ENCODE measurements at places on chromosomes 1 and 21.

DNA sequence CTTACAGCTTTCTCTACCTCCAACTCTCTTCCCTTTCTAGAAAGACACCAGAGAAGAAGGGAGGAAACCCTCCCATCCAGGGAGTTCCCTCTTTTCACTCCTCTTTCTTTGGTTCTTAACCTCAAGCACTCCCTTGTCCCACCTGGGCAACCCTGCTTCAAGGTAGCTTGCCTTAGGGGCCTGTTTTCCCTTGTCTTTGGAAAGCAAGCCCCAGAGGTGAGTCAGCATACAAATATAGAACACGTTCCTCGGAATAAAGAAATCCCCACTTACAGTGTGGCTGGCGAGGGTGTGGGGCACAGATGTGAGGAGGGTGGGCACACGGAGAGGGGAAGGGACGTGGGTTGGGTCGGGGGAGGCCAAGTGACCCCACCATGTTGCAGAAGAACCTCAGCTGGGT lies 26.1 kb upstream of the KCNE2 start:
- DNase-seq, result no peak

DNA sequence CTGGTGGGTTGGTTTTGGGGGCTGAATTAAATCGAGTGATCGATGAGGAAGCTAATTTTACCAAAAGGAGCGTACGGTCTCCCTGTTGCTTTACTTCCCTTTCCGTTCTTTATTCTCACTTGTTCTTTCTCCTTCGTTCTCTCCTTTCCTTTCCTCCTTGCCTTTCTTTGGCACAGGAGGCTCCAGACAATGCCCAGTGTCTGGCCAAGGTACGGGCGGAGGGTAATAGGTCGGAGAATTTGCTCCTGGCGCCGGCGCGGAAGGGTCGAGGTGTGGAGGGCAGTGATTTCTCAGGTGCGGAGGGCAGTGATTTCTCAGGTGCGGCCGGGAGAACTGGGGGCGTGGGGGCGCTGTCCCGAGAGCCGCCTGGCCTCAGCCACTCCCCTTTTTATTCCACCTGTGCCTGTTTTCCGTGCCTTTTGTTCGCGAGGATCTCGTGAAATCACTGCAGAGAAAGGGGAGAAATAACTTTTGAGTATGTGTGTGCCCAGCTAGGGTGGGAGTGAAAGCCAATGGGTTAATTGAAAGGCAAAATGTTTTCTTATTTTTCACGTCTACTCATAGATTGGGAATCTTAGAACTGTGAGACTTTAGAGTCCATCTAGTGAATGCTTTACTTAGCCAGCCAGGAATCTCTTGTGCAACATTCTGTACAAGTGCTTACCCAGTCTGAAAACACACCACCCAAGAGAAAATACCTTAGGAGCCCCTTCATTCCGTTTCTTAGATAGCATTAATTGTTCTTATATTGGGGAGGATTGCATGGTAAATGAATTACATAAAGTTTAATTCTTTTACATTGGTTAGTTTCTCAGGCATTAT lies 1.3 kb downstream of the FNBP1L start:
- peak; percentile 22 for DNase-seq

GRCh38 chr1:29144178-29144577 lies 20.5 kb upstream of the TMEM200B start:
- no peak for DNase-seq

DNA sequence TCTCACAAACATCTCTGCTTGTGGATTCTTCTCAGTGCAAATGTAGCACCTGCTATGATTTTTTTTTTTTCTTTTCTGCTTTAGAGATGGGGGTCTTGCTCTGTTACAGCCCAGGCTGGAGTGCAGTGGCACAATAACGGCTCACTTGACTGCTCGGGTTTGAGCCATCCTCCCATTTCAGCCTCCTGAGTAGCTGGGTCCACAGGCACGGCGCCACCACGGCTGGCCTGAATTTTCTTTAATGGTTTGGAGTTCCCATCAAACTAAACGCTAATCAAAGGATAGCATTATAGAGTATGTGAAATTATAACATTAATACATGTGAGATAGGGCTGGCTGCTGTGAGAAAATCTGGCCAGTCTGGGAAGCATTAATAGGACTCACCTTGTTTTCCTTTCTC lies 7.2 kb upstream of the PTGER3 start:
- no peak for DNase-seq

DNA sequence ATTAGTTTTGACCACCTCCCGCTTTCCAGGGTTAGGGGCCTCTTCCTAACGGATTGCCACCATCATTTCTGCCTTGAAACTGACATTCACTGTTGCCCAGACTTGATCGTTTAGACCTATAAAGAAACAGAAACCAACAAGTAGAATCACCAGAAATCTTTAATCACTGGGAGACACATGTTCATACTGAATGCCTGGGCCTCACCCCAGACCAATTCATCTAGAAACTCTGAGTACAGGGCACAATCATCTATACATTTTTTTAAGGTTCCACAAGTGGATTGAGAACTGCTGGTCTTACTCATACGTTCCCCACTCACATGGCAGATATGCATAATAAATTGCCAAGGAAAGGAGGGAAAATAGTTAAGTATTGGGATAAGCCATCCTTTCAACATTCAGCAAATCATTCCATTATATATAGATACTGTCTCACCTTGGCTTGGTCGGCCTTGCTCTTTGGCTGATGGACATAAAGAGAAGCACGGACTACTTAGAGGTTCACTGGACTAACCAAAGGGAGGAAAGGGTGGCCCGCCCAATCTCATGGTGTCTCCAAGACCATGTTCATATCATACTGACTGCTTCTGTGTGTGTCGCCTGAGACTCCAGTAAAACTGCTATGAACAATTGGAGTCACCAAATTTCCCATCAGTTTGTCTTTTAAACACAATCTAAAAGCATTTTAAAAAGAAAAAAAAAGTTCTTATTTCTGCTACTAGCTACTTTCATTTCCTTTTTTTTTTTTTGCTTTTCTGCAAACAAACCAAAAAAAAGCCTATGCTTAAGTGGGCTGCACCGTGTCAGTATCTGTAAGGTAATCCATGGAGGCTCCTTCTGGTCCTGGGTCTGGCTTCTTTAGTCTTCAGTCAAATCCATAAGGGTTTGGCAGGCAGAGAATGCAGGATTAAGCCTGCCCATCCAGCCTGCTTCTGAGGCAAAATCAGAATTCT lies 9.4 kb upstream of the TARBP1 start:
- no peak for DNase-seq

DNA sequence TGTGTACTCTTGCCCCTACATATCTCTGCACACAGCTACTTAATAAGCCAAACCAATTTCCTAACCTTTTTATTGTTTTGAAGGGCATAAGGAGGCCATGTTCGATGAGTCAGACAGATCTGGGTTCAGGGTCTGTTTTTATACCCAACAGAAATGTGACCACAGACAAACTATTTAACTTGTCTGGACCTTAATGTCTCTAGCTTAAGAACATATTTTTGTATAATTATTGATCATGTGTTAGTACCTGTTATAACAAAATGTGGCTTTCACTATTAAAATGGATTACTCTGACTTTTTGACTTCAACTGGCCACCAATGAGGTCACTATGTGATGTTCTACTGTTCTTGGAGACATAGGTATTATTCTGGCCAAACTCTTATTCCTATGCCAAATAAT lies 507.8 kb upstream of the USP24 start:
- no peak for DNase-seq

- no peak for DNase-seq
These were observed 166.9 kb downstream of the TOMM20 start for GRCh38 chr1:234961456-234962339.

DNA sequence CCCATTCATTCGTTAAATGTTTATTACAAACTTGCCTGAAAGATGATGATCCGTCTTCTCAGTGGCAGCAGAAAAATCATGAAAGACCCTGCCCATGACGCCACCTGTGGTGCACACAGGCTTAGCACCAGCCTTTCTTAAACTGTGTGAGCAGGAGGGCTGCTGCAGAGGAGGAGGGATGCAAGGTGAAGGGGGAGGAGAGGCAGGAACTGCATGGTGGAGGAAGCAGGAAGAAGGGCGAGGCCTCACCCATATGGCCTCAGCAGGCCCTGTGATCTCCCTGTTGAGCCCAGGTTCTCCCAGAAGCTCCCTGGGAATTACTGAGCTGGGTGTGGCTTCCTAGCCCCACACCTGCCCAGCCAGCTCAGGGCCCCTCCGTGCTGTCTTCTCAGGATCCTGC lies 25.0 kb upstream of the RD3 start:
- no peak for DNase-seq
